SK-N-SH (cell line): ENCODE measurements at places on chromosomes 16 and 17.

DNA sequence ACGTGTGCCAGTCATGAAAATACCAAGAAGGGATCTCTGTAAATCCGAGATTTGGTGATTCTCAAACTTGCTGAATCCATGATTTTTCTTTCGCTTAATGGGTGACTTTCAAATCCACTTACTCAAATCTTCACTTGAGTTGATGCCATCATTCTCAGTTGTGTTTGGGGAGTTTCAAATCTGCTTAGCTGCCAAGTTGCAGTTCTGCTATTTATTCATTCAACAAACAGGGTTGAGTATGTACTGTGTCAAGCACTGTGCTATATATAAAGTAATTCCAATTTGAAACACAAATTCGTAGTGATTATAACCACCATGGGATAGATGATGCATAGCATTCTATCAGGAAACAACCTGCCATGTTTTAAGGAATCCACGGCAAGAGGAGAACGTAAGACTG, 394.3 kb downstream of the CDH13 start:
- DNase-seq = no peak

DNA sequence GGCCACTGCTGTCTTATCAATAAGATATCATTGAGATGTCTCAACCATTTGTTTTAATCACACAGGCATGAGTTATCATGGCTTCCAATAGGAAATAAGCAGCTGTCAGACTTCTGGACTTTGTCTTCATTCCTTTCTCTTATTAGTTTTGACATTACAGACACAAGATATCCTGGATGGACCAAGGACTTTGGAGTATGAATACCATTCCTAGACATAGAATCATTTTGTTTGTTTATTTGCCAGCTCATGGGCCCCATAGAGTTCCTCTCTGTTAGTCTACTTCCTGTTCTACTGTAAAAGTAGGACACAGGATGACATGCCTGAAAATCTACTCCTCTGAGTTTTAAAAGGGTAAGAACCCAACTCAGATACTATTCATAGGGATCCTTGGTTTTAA, 77.7 kb upstream of the KCNJ16 start:
- DNase-seq = no peak

- DNase-seq = no peak
Observed at GRCh38 chr16:11685844-11686618, 17.8 kb downstream of the SNN start.

- DNase-seq = no peak
Observed at GRCh38 chr17:47636273-47637030, 13.3 kb upstream of the KPNB1 start.

DNA sequence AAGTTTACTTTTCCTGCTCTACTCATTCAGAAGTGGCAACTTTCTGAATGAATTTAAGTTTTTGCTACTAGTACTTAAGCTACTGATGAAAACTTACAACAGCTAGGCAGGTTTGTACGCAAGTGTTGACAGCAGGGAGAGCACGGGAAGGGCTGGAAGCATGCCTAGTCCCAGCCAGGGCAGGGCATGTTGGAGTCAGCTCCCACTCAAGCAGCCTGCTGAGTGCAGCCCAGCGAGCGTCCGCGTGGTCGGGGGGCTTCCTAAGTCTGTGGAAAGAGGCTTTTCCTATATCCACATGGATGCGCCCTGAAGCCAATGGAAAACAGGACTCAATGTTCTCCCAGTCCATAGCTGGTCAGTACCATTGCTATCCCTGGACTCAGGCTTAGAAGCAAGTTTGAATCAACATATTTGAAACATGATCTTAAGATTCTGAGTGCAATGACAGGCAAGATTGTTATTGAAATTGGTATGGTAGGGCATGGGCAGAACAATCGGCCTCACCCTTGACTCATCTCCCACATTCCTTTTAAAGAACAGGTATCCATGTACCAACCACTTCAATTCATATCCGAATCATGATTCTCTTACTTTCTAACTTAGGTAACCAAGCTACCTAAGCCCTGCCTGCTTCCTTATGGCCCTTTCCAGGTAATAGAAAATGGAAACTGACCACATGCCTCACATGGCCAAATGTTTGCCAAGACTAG, 22.5 kb downstream of the CYB5D2 start:
- DNase-seq = no peak

- DNase-seq = no peak
Observed at GRCh38 chr16:23509782-23510163, 521 bp downstream of the GGA2 start.

GRCh38 chr16:78984324-78984723, 616.2 kb downstream of the MAF start:
- DNase-seq = no peak

DNA sequence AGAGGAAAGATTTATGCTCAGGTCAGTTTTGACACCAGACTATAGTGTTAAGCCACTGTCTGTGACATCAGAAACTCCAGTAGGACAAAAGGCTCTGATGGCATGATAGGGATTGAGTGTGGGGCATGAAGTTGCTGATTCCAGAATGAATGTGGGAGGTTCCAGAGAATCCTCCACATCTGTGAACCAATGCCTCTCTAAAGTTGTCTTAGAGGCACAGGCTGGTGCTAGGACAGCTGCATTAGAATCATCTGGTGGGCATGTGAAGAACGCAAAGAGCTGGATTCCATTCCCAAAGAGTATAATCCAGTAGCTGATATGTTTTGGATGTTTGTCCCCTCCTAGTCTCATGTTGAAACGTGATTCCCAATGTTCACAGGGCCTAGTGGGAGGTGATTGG, 32.1 kb upstream of the NLK start:
- DNase-seq = no peak

- DNase-seq = no peak
Observed at GRCh38 chr17:37322826-37323561, 52.8 kb upstream of the C17orf78 start.

DNA sequence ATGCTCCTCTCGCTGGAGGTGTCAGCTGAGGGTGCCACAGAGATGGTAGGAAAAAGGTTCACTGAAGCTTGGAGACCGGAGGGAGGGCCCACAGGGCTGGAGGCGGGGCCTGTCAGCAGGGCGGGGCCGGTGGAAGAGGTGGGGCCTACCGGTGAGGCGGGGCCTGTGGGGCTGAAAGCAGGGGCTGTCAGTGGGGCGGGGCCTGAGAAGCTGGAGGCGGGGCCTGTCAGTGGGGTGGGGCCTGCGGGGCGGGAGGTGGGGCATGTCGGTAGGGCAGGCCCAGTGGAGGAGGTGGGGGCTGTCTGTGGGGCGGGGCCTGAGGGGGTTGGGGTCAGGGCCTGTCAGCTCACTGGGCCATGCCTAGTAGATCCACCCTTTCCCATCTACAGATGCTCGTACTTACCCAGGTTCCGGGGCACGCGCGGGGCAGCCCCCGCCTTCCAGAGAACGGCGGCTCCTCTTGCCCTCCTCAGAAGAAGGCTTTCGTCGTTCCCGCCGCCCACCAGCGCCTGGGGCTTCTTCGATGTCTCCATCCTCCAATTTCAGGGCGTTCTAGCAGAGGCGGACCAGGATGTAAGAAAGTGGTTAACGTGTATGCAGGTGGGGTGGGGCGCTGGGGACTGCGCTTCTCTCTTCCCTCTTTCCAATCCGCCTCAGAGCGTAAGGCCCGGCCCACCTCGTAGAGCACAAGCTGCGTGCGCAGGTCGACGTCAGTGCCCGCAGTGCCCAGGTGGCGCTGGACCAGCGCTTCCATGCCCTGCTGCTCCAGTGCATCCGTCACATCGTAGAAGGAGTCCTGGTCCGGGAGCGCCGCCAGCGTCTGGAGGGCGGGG, 9.8 kb downstream of the TMEM208 start:
- peak; percentile 99 for DNase-seq

DNA sequence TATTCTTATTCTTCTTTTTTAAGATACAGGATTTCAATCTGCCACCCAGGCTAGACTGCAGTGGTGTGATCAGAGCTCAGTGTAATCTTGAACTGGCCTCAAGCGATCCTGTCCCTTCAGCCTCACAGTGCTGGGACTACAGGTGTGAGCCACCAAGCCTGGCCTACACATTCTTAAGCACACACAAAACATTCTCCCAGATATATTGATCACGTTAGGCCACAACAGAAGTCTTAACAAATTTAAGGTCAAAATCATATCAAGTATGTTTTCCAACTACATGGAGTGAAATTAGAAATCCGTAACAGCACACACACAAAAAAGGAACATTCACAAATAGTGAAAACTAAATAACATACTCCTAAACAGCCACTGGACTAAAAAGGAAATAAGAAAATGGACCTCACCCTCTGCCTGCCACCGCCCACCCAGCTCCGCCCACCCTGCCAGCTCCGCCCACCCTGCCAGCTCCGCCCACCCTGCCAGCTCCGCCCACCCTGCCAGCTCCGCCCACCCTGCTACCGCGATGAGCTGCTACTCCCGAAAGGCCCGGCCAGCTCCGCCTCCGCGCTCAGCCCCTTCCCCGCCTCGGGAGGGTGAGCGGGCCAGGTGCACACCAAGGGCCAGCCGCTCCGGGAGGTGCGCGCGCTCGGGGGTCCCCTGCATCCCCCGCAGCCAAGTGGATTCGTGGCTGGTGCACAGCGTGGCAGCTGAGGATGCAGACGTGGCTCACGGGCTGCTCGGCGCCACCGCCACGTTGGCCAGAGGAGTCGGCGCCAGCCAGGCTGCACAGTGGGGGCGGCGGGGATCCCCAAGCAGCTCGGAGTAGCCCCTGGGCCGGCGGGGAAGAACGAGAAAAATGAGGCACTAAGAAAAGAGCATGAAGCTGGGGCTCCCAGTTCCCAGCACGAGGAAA, 41.2 kb downstream of the C16orf87 start:
- DNase-seq = peak; percentile 93

GRCh38 chr16:48555155-48555554, 54.8 kb downstream of the N4BP1 start:
- DNase-seq = no peak

GRCh38 chr17:21394265-21394664, 18.1 kb downstream of the KCNJ12 start:
- DNase-seq = no peak

DNA sequence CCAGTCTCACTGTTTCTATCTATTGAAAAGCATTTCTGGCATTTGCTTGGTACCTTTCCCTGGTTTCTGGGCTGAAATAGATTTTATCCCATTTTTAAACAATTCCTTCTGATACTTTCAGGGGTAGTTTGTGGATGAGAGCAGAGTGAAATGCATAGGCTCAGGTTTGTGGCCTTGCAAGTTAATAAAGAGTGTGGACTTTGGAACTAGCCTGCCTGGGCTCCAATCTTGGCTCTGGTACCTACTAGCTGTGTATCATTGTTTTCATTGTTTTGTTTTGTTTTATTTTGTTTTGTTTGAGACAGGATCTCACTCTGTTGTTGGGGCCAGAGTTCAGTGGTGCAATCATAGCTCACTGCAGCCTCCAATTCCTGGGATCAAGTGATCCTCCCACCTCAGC, 175.5 kb downstream of the PRKCB start:
- DNase-seq = no peak
